Stimulated activated effector memory CD8-positive, alpha-beta T cell treated with anti-CD3 and anti-CD28 coated beads, Interleukin-12 subunit alpha, Interleukin-12 subunit beta, amount 100 ng/mL, for 72 hours (primary cell): ENCODE measurements at places on chromosomes 5 and 9.

DNA sequence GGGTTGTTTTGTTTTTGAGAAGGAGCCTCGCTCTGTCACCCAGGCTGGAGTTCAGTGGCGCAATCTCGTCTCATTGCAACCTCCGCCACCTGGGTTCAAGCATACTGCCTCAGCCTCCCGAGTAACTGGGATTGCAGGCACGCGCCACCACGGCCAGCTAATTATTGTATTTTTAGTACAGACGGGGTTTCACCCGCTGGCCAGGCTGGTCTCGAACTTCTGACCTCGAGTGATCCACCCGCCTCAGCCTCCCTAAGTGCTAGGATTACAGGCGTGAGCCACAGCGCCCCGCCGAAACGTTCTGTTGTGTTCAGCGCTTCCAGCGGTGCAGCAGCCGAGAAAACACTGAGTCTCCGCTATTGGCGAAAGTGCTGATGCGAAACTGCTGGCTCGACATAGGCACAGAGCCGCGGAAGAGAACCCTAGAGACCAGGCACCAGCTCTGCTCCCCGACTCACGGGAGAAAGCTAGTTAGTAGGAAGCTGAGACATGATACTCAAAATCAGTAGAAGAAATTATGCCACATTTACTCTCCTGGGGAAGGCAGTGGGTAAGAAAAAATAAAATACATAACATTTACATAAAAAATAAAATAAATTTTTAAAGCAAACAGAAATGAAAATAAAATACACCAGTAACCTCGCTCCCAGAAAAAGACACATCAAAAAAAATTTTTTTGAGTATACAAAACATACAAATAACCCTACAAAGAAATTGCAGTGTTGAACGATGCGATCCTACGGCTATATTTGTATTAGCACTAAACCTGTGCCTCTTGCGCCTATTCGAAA, 31.6 kb downstream of the ANXA2R start:
- DNase-seq, result peak; percentile 95

DNA sequence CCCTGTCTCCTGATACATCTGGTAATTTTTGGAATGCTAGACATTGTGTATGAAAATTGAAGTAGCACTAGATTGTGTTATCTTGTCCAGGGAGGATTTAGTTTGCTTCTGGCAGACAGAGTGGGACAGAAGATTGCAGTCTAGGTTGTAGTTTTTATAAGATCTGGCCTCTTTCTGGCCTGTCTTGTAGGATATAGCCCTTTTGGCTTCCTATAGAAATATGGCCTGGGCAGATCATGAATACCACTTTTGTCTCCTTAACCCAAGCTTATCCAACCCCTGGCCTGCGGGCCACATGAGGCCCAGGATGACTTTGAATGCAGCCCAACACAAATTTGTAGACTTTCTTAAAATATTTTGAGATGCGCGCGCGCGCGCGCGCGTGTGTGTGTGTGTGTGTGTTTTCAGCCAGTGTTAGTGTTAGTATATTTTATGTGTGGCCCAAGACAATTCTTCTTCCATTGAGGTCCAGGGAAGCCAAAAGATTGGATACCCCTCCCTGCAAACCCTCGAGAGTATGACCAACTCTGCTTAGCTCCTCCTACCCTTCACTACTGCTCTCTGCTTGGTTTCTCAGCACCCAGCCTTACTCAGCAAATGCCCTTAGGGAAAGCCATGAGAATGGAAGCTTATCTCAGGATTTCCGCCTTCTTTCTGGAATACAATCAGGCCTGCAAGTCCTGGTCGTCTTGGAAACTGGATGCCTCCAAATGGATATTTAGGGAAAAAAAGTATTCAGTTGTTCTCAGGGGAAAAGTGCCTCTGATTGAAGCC, 26.5 kb downstream of the ANKRD33B start:
- no peak for DNase-seq

DNA sequence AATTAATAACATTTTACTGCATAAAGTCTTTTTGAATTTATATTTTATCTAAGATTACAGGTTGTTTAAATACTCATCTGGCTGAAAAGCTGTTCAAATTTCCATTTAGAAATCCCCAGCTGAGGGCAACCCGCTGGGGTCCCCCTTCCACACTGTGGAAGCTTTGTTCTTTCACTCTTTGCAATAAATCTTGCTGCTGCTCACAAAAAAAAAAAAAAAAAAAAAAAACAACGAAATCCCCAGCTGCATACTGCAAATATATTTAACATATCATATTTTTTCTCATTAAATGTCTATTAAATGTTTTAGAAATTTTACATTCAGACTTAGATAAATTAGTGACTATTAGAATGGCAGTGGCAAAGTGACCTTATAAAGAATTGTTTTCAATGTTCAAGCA, 172.2 kb downstream of the NFIB start:
- no peak for DNase-seq

GRCh38 chr9:81372628-81373191, 316.6 kb downstream of the TLE1 start:
- no peak for DNase-seq

DNA sequence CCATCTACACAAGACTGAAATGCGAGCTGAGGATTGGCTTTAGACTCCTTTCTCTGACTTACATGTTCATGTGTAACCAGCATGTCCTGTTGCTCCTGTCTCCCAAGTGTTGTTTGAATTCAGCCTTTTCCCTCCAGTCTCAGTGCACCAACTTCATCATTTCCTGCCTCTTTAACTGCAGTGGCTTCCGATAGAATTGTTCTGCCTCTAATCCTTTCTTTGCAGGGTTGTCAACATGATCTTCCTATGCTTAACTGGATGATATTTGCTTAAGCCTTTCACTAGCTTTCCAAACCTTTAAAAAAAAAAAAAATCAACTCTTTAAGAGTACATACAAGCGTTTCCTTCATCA, 6.7 kb upstream of the FYB1 start:
- no peak for DNase-seq

- no peak for DNase-seq
These were observed 31.0 kb upstream of the HMCN2 start for GRCh38 chr9:130234340-130235260.

DNA sequence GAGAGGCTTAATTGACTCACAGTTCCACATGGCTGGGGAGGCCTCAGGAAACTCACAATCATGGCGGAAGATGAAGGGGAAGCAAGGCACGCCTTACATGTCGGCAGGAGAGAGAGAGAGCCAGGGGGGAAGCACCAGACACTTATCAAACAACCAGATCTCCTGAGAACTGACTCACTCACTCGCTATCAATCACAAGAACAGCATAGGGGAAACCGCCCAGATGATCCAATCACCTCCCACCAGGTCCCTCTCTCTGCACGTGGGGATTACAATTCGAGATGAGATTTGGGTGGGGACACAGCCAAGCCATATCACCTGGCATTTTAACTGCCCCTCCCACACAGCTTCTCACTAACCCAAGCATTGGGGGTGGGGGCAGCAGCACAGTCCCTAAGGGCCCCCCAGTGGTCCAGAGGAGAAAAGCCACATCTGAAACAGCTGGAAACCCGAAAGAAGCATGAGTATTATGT, 76.1 kb upstream of the ASS1 start:
- DNase-seq, result no peak

DNA sequence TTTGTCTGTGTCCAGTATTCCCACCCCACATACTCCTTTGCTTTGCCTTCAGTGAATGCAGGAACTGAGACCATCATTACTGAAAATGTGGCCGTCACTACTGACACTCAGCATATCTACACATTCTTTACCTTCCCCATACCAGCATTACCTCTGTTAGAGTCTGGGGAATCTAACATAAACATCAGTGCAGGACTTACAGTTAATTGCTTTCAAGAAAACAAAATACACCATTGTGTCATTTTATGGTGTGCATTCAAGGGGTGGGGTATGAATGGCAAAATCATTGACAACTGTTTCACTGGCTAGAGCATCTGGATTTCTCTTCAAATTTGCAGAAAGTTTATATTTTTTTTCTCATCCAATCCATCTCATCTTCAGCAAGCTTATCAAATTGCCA, 731.4 kb upstream of the RIOK2 start:
- no peak for DNase-seq

DNA sequence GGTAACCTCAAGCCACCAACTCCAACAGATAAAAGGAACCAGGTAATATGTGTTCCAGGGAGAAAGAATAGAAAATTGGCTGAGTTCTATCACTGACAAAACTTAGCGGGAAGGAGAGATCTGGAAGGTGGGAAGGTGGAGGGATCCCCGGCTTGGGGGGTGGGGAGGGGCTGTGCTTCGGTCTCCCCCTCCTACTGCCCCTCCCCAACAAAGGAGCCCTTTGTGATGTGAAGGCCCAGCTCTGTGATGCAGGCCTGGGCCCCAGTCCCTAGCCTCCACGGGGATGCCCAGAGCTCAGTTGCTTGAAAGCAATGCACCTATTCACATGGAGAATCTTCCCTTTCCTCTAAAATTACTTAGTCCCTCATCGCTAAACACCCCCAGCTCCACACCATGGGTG, 4.4 kb upstream of the ZNF484 start:
- DNase-seq, result no peak

DNA sequence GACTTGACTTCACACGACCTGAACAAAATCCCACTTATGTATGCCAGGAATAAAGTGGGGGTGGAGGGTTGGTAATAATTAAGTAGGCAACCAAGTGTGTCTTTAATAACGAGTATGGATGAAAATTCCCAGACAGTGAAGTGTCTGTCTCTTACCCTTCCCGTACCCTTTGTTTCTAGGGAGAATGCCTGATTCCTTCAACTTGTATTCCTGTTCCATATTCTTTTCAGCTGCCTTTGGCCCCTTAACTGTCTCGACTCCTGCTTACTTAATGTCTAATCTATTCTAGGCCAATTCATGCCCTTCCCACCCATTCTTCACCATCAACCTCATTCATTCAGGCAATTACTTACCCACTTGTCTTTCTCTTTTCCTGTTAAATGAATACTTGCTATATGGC, 380.5 kb downstream of the RAB3C start:
- DNase-seq, result no peak

DNA sequence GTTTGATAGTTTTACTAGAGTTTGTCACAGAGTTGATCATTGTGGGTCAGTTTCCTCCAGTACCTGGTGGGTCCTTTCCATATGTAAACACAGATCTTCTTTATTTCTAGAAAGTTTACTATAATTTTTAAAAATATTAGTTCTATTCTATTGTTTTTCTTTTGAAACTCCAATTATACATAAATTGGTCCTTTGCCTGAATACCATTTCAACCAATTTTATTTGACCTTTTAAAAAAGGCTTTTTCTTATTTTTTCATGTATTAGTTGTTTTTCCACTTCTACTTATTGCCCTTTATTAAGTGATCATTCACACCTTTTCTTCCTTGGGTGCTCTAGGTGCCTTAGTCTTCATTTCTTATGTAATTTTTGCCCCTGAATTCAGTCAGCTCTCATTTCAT, 33.0 kb upstream of the MUSK start:
- DNase-seq, result no peak

DNA sequence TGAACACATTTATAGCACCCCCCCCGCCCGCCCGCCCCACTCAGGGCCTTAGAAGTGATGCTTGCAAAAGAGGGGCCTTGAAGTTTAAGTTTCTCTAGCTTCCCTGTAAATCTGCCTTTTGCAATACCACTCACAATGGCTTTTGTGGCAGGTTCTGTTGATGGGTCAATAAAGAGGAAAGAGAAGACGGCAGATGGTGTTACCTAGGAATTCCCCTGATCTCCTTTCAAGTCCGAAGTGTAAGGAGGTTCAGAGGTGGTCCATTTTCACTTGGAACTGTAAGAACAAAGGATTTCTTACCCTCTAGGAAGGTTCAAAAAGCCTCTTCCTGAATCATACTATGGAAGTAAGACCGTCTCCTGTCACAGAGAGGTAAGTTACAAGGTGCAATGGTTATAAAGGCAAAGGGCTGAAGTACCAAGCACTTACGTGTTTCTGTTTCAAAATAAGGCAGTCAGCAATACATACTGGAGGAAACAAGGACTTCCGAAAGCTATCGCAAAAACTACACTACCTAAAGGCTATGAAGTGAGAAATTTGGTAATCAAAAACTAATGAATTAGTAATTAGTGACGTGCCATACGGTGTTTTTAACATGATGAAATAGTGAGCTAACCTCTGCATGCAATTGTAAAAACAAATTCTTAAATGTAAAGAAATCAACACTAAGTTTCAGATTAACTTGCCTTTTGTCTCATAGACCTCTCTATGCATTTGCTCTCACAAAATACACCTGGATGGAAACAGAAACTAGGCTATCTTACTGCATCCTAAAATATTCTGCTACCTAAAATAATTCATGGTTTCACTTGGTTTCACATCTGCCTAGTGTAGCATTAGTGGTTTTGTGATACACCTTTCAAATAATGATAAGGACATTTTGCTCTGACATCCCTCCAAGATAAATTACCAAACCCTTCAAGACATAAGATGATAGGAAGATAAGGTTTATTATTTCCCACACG, 589.4 kb upstream of the FAM174A start:
- no peak for DNase-seq

GRCh38 chr5:141914199-141914743, 9.4 kb upstream of the DELE1 start:
- no peak for DNase-seq

GRCh38 chr5:84383816-84384603, 670 bp downstream of the EDIL3 start:
- DNase-seq, result no peak

- no peak for DNase-seq
These were observed 62.3 kb downstream of the ST8SIA4 start for GRCh38 chr5:100840789-100841188.

- DNase-seq, result no peak
These were observed 14.2 kb downstream of the AP3B1 start for GRCh38 chr5:78280261-78280660.

DNA sequence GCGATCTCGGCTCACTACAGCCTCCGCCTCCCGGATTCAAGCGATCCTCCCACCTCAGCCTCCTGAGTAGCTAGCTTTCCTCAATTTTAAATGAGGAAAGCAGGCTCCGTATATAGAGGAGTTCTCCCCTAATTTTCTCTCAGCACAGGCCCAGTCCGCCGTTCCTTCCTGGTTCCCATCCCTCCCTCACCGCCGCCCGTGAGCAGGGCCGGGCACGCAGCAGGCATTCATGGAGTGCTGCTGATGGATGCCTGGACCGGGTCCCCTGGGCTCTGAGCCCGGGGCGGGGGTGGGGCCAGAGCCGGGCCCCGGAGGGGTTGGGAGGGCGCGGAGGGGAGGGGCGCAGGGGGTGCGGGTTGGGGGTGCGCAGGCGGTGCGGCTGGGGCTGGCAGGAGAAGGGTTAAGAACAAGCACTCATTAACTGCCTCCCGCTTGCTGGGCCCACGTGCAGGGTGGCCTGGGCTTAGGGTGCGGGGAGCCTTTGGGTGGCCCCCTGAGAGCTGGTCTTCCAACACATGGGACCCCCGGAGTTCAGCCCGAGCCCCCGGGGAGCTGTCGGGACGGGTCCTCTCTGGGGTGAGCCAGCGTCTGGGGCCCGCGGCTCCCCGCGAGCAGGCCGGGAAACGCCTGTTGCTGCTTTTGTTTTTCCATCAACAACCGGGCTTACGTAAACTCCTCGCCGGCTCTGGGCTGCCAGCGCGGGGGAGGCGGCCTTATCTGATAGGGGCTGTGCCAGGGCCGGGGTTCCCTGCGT, 33.7 kb downstream of the LHX2 start:
- no peak for DNase-seq

- no peak for DNase-seq
These were observed 186.8 kb downstream of the SEMA5A start for GRCh38 chr5:9358961-9359685.

DNA sequence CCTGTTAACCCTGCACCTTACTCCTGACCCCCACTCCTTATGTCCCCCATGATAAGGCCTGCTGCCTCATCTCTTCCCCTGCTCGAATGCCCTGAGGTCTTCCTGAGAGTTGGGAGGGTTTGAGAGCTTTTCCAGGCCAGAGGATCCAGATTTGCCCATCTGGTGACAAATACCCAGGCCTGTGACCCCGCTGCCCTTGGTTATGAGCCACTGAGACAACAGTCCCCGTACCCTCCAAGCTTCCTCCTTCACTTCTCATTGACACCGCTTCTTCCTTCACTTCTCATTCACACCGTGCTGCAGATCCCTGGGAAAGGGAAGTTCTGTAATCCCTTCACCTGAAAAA, 593 bp downstream of the GM2A start:
- DNase-seq, result no peak
